Caudate nucleus (tissue), 63 donors: ENCODE measurements at places on chromosomes 12 and 14.

GRCh38 chr12:112149596-112149995 is 24.2 kb downstream of the TRAFD1 start:
- no peak for DNase-seq

DNA sequence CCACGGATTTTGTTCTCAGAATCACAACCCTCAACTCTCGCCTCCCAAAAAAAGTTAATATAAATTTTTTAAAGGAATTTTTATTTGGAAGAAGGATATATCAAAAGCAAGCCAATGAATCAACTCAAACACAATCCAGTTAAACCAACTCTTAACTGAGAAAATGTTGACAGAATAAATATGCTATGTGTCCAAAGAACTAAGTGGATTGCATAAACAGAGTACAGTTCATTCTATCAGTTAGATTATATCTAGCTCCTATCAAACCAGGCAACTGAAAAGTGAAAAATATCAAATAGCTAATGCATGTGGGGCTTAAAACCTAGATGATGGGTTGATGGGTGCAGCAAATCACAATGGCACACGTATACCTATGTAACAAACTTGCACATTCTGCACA is 16.6 kb downstream of the SLC41A2 start:
- no peak for DNase-seq

GRCh38 chr12:31768046-31768445 is 39.2 kb upstream of the AMN1 start:
- DNase-seq = no peak

GRCh38 chr12:400828-401227 is 616 bp upstream of the CCDC77 start:
- no peak for DNase-seq

- DNase-seq = no peak
These were observed 14.3 kb downstream of the ISCA2 start for GRCh38 chr14:74507840-74508239.

DNA sequence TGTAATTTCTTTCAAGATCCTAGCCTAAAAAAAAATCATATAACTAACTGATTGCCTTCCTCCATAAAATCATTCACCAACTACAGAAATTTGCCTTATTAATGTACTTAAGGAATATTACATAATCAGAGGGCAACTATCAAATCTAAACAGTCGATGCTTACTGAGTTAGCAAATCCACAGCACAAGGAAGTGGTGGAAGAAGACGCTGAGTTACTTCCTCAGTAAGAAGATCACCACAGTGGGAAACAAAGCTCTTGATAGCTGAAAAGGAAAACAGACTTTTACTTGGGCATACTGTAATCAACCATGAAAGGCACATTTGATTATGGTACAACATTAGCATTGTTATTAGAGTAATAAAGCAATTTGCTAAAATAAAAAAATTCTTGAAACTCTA is 48.7 kb downstream of the HEATR5A start:
- DNase-seq = no peak

GRCh38 chr14:55699131-55700057 is 119.4 kb downstream of the KTN1 start:
- DNase-seq = no peak

DNA sequence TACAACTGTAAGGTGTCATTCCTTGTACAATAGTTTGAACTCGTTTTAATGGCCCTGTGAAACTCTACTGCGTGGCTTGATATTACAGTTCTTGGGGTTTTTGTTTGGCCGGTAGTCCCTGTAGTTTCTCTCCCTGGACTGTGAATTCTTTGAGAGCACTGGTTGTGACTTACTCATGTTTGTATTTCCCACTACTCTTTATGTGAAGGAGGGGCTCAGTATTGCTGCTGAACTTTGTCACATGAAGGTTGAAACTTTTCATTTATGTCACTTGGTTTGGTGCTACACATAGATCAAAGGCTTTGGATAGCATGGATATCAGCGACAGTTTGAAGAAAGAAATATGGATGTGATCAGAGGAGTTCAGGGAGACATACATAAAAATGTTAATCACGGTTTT is 1.5 kb upstream of the POU6F1 start:
- no peak for DNase-seq

- DNase-seq = no peak
These were observed 10.2 kb downstream of the GSKIP start for GRCh38 chr14:96373538-96373937.

GRCh38 chr12:12349711-12350665 is at the start of gene MANSC1:
Gene MANSC1 (minus strand): TSS chr12:12350242. CDS start chr12:12343314, 6,928 bp downstream.
- peak; percentile 60 for DNase-seq

- DNase-seq = no peak
These were observed 1.8 kb upstream of the EVL start for GRCh38 chr14:100063314-100063941.

DNA sequence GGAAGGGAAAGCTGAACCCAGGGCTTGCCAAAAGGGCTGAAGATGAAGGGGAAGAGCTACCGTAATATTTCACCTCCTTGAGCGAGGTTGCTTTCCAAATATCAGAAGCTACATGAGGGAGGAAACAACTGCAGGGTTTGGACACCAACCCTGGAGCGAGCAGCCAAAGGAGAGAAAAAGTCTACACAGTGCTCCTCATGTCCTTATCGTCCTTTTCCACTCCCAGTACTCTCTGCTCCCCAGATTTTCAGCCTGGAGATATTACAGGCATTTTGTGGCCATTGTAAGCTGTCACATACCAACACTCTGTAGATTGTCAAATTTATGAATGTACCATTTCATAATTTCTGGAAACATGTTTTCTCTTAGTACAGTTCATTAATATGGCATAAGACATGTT is 115.9 kb downstream of the GPHN start:
- DNase-seq = no peak

- no peak for DNase-seq
These were observed 568 bp downstream of the CCDC184 start for GRCh38 chr12:48183876-48184548.

DNA sequence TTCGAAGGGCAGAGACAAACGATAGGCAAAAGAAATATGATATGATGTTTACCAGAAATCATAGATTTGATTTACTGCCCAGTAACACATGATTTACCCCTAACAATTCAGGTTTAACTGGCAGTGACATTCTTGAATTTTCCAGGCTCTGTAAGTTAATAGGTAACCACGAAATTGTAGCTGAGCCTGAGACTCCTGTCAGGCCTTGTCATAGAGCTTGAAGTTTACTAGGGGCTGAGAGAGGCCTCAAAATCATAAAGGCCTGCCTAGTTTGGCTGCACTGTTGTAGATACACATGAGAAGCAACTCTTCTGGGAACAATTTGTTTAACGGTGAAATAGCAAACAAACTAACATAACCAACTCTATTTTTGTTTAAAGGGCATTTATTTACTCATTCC is 3.3 kb downstream of the ERP27 start:
- no peak for DNase-seq

DNA sequence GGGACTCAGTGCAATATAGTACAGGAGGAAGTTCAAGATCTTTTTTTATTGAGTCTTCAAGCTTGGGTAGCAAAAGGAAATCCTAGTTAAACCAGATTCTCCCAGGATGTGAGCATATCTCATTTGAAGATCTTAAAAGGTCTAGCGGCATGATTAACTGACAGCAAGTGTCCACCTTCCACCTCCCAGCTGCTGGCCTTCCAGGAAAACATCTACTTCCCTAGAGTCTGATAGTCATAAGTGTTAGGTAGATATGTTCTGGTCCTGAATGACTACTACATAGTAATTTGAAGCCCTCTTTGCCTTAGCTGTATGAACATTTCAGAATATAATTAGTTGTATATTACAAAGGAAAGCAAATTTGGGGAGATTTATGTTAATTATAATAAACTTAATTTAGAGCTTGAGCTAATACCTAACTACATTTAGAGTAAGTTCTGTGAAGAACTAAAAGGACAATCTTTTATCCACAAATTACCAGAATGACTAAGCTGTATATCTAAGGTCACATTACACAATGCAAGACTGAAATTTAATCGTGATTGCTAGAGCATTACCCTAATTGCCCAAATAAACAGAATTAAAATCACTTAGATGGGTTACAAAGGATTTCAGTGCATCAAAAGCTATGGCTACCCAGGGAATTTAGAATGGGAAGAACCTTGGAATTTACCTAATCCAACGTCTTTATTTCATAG is 9.9 kb downstream of the LGR5 start:
- DNase-seq = no peak

- DNase-seq = no peak
These were observed 53.0 kb downstream of the IFNG-AS1 start for GRCh38 chr12:68042212-68042699.

DNA sequence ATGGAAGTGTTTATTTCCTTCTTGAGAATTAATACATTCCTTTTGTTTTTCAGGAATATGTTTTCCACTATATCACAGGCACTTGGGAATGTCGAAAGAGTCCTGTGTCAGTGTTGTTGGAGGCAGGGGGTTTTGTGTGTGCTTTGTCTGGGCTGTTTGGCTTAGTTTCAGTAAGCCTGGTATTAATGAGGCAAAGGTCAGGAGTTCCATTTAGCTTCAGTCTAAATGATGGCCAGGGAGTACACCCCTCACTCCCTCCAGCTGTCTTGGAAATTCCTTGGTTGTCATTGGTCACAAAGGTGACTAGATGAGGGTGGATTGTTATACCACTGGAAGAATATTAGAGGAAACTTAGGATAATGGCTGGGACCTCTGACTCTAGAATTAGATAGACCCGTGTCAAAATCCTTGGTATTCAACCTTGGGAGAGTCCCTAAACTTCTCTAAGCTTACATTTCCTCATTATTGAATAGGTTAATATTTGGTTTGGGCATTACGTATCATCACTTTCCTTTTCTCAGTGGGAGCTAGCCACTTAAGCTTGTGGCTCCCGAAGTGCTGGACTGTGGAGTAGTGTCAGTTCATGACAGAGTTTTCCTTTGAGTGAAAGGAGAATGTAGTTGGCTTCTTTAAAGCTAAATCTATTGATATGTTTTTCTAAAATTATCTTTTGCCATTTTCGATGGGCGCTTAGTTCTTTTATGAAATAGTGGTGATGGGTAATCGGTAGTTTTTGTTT is 5.2 kb downstream of the FRS2 start:
- no peak for DNase-seq

DNA sequence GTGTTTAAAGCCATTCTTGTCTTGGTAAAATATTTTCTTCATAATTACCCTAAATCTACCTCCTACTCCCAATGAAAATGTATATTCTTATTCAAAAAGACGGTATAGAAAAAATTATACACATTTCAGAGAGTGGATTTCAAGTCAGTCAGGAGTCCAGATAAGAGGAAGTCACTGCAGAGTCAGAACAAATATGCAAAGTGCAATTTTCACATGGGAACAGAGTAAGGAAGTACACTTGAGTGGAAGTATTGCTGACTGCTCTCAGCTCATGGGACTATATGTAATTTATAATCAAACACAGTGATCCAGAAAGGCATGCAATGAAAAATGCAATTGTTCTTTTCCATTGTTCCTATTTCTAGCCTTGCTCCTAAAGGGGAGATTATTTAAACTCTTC is 1128.0 kb downstream of the AACS start:
- no peak for DNase-seq

GRCh38 chr14:72049462-72049861 is 117.2 kb downstream of the RGS6 start:
- no peak for DNase-seq

DNA sequence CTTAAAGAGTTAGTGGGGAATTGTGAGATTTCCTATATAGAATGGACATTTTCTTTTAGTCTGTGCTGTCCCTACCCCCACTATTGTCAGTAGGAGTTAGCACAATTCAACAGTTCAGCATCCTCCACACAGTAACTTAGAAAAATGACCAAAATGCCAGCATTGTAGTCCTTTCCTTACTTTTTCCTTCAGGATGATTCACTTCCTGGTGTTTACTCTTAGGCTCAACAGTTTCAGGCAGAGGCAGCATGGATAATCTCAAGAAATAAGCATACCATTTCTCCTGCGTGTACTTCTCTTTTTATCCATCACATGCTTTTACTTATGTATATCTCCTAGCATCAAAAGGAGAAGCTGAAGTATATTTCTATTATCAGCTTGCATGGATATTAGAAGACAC is 683.4 kb downstream of the SLC16A7 start:
- DNase-seq = no peak

DNA sequence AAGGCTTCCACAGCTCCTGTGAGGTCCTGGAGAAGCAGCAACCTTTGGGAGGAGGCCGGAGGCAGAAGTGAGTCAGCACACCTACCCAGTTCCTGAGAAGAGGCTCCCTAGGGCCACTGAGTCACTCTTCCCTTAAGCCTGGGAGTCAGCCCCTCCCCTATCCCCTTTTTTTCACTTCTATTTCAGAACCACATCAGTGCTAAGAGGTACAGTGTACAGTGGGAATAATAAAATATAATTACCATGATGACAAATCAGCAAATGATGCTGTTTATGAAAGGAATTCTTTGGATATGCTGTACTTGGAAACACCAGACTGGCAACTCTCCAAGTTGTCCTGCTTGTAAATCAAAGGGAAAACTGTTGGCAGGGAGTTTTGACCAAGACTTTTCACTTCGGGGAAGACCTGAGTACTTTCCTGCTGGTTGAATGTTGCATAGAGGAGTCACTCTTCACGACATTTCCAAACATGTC is 7.8 kb upstream of the TBPL2 start:
- DNase-seq = no peak

DNA sequence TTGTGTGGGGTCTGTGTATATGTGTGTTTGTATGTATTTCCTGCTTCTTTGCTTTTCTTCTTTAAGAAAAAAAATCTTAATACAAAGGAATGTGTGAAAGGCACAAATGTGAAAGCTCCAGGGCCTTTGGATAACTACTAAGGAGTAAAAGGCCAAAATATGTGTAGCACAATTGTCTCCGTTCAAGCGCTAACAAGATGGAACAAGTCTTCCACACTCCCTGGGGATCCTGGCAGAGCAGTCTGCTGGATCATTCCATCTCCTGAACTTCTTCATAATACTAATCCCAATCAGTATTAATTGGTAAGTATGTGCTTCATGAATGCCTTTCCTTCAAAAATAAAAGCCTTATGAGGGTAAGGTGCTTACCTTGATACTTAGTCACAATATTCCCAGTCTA is 462.5 kb upstream of the TBX3 start:
- DNase-seq = no peak

DNA sequence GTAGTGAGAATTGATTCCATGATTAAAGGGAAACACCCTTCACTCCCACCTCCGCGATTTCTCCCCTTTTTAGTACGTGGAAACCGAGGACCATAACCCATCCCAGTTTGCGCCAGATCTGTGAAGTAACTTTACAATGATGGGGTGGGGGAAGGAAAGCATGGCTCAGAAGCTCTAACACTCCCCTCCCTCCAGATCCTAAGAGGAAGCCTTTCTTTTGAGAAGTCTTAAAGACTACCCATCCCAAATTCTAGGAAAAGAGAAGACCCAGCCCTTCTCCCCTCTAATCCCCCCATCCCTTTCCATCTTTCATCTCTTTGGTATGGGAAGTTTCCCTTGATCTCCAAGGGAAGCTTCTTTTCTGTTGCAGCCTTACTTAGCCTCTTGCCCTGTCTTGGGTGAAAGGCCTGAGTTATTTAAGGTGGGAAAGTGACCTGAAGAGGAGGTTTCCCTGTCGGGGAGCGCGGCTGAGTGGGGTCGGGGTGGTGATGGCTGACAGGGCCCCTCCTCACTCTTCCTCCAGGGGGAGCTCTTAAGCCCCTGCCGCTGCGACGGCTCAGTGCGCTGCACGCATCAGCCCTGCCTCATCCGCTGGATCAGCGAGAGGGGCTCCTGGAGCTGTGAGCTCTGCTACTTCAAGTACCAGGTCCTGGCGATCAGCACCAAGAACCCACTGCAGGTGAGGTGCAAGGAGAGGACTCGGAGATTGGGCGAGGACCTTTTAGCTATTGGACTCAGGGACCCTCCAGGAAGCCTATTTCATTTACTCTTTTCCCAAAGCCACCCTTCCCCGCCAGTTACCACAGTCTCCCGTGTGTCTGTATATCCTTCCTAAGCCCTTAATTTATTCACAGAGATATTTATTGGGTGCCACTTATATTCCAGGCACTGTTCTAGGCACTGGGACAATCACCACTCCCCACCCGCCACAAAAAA is 1.8 kb downstream of the MARCHF9 start:
- DNase-seq = no peak
